Lung (tissue), 17 donors: ENCODE measurements at places on chromosomes 6 and 20. TPM values are rescaled to one million over a fixed set of nuclear protein-coding genes. Genes with fewer than 3 reads are reported as not detected.

GRCh38 chr6:132399376-132400074 lies 1.8 kb downstream of the MOXD1 start:
- peaks cover 4% of the 10 kb centered on the region for H3K4me1 ChIP-seq
- H3K27ac ChIP-seq, result no peak overlapping the region
- no peaks in the 10 kb centered on the region for H3K27me3 ChIP-seq
- H3K4me3 ChIP-seq, result no peak overlapping the region

DNA sequence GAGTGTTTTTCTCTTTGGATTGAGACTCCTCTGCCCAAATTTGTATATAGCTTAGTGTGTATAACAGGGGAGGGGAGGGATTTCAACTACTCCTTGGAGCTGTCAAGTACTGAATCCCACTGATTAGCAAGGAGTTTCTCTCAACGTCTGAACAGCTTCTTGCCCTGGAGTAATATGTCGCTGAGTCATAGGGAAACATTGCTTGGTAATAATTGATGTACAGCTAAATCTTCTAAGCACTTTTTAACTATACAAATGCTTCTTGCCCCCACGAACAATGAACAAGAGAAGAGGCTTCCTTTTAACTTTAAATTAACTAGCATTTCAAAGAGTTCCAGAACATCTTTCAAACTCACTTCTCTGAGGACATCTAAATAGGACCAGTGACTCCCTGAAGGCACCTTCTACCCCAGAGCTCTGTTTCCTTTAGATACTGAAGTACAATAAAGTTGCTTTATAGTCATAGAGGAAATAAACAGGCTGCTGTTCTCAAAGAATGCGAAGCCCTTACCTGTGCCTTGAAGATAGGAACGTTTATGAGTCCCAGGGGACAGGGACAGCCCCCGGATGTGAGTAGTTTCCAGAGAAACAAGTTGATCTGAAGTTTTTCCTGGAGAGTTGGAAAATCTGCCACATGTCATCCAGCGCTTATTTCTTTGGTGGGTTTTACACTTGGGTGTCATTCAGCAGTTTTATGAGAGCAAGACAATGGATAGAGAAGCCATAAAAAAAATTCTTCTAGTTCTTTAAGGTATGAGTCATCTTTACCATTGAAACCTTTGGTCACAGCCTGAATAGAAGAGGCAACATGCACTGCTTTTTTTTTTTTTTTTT lies 462.5 kb upstream of the BTBD3 start:
- H3K36me3 ChIP-seq, result no peaks in the 10 kb centered on the region
- no peaks in the 10 kb centered on the region for H3K27me3 ChIP-seq
- no peaks in the 10 kb centered on the region for H3K4me1 ChIP-seq

DNA sequence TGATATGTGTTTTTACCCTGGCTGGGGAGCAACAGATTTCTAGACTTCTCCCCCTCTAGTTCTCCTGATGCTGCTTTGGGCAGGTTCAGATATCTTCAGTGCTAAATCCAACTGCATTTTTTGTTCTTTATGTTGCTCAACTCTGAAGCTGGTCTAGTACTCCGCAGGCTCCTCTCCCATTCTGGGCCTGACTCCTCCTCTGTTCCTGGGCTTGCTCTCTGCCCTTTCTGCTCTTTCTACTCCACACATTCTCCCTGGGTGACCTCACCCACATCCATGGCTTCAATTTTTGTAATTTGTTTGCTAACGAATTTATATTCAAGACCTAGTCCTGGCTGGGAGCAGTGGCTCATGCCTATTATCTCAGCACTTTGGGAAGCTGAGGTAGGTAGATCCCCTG lies 6.4 kb downstream of the FYN start:
- no peaks in the 10 kb centered on the region for H3K27me3 ChIP-seq
- no peak overlapping the region for H3K4me3 ChIP-seq
- DNase-seq, result no peak
- H3K36me3 ChIP-seq, result no peaks in the 10 kb centered on the region
- no peak overlapping the region for H3K27ac ChIP-seq

DNA sequence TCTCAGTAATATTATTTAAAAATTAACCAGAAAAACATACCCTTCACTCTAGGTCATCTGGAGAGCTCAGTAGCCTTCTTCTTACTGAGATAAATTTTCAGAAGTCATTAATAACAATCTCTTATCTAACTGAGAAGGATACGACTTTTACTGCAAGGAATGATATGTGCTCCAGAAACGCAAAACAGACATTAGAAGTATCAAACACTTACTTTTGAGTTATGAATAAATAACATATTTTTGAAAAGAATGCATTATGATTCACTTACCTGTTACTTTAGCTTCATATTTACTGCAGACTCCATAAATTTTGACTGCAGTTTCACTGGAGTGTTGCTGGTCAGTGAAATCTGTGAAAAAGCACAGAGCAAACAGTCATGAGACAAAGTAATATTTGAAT lies 668.7 kb upstream of the NRSN1 start:
- no peak overlapping the region for H3K4me3 ChIP-seq
- H3K36me3 ChIP-seq, result no peaks in the 10 kb centered on the region
- H3K27me3 ChIP-seq, result no peaks in the 10 kb centered on the region
- H3K27ac ChIP-seq, result no peak overlapping the region
- DNase-seq, result no peak
- H3K4me1 ChIP-seq, result no peaks in the 10 kb centered on the region

DNA sequence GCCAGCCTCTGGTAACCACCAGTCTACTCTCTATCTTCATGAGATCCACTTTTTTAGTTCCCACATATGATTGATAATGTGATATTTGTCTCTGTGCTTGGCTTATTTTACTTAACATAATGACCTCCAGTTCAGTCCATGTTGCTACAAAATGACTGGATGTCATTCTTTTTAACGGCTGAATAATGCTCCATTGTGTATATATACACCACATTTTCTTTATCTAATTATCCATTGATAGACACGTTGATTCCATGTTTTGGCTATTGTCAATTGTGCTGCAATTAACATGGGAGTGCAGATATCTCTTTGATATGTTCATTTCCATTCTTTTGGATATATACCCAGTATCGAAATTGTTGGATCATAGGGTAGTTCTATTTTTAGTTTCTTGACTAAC lies 89.3 kb downstream of the ATRN start:
- H3K27me3 ChIP-seq, result no peaks in the 10 kb centered on the region
- H3K36me3 ChIP-seq, result no peaks in the 10 kb centered on the region

DNA sequence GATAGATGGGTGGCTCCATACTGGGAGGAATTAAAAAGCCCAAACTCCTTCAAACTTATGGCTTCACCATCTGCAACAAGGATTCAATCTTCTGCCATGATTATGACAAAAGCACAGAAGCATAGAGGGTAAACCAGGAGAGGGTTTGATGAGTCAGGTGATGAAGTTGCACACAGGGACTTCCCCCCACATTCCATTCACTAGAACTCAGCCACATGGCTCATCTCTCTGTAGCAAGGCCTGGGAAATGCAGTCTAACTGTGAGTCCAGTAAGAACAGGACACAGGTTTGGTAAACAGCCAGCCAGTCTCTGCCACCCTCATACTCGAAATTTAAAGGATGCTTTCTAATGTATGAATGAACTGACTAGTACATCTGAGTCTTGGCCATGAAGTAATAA lies 142.9 kb downstream of the HIVEP2 start:
- H3K4me3 ChIP-seq, result no peak overlapping the region
- DNase-seq, result no peak
- no peaks in the 10 kb centered on the region for H3K27me3 ChIP-seq
- peak overlapping the region; percentile 69 for H3K27ac ChIP-seq
- H3K36me3 ChIP-seq, result no peaks in the 10 kb centered on the region
- H3K4me1 ChIP-seq, result no peaks in the 10 kb centered on the region

GRCh38 chr6:35400901-35401311 lies 51.2 kb upstream of the FANCE start:
- DNase-seq, result no peak
- H3K36me3 ChIP-seq, result no peaks in the 10 kb centered on the region
- no peaks in the 10 kb centered on the region for H3K4me1 ChIP-seq
- H3K27me3 ChIP-seq, result no peaks in the 10 kb centered on the region
- H3K4me3 ChIP-seq, result no peak overlapping the region
- peak overlapping the region; percentile 54 for H3K27ac ChIP-seq

GRCh38 chr6:166119116-166119911 lies 48.3 kb downstream of the TBXT start:
- no peak overlapping the region for H3K4me3 ChIP-seq
- no peak overlapping the region for H3K27ac ChIP-seq
- no peaks in the 10 kb centered on the region for H3K27me3 ChIP-seq

DNA sequence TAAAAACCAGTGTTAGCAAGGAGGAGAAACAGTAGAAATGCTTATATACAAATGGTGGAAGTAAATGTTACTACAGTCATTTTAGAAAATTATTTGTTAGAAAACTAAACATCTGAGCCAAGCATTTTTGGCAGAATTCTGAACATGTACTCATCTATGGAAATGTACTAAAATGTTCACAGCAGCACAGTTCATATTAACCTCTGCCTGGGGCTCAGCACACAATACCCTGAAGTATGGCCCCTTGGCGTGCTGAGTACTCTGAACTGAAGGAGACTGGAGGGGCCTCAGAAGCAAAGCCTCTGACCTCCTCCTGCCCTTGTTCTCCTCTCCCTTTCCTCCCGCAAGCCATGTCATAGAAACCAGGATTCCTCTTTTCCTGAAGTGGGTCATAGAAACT lies 66.2 kb upstream of the RALGAPA2 start:
- no peaks in the 10 kb centered on the region for H3K36me3 ChIP-seq
- H3K27me3 ChIP-seq, result no peaks in the 10 kb centered on the region
- H3K4me3 ChIP-seq, result no peak overlapping the region
- no peak overlapping the region for H3K27ac ChIP-seq
- peaks cover 38% of the 10 kb centered on the region for H3K4me1 ChIP-seq
- DNase-seq, result peak; percentile 89

DNA sequence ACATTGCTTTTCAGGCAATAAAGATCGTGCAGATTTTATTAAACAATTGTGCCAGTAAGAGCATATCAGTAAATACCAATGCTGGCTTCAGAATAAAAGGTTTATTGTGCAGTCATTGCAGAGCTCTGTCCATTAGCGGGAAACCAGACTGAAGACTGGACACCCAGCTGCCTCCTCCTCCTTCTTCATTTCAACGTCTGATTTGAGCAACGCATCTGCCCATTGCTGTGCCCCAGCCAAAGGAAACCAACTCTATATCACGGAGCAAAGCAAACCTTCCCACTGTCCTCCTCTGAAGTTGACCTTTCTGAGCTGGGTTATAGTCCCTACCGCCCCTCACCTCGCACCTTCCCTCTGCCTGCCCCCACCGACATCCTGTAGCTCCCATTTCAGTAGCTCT lies 80.8 kb downstream of the SLC22A23 start:
- DNase-seq, result no peak
- H3K27me3 ChIP-seq, result no peaks in the 10 kb centered on the region
- no peaks in the 10 kb centered on the region for H3K36me3 ChIP-seq
- H3K27ac ChIP-seq, result no peak overlapping the region
- H3K4me3 ChIP-seq, result no peak overlapping the region
- no peaks in the 10 kb centered on the region for H3K4me1 ChIP-seq

DNA sequence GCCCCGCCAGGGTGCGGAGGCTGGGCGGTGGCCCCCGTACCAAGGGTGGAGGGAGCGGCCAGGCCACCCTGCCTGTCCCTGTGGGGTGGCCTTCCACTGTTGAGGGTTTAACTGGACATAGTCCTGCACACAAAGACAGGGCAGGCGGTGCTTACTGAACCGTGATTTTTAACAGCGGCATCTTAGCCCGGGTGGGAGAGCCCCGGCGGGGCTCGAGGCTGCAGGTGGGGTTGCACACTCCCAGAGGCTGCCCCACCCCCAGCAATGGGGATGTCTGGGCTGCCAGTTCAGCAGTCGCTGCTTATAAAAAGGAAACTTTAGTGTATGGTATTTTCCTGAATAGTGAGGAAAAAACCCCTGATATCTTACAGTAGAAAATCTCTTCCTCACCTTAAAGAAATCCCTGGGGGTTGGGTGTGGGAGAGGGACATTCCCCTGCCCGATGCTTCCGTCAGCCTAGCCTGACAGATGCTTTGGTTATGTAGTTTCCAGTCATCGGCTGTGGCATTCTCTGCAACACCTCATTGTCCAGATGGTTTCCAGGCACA lies 79.4 kb downstream of the IRF4 start:
- H3K36me3 ChIP-seq, result no peaks in the 10 kb centered on the region
- H3K27ac ChIP-seq, result no peak overlapping the region
- no peak for DNase-seq

DNA sequence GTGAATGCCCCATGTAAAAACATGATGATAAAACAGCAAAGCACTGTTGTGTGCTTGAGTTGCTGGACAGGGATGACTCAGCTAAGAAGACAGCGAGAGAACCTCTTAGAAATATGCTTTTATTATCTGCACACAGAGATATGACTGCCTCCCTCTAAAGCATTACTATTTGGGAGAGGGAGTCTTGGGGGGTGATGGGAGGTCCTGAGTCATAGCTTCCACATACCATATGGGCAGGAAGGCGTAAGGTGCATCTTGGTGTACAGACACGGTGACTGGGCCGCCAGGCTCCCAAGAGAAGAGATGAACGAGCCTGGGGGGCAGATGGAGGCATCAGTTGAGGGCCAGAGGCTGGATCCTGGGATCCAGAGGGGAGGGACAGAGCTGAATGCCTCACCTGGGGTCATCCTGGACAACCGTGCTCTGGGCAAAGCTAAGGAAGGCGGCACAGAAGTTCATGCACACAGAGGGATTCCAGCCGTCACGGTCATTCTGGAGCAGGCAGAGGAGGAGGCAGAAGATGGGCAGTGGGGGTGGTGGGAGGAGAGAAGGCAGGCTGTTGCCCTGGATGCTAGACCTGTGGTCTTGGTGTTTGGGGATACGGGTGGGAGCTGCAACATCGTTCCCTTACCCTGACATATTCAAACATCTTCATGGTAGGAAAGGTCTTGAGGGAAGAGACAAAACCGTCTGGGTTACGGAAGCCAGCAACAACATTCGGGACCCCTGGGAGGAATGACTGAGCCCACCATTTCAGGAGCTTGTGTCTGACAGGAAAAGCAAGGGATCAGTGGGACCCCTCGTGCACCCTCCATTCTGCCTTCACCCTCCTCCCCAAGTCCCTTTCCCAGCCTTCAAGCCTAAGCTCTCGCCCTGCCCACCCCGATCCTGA lies 2.0 kb downstream of the DXO start:
- no peaks in the 10 kb centered on the region for H3K27me3 ChIP-seq
- H3K4me1 ChIP-seq, result peaks cover 7% of the 10 kb centered on the region
- H3K36me3 ChIP-seq, result peaks cover 19% of the 10 kb centered on the region
- no peak overlapping the region for H3K27ac ChIP-seq
- no peak overlapping the region for H3K4me3 ChIP-seq

KIZ gene
- total RNA-seq, result 22.5 TPM

CRISP3 gene
- total RNA-seq, result 0.80 TPM

UNC93A gene
- not detected for total RNA-seq

SNX9 gene
- total RNA-seq, result 35.0 TPM

NOX3 gene
- not detected for total RNA-seq
